ENCODE measurements at places on chromosomes 4 and X. TPM values are rescaled to one million over a fixed set of nuclear protein-coding genes. Genes with fewer than 3 reads are reported as not detected.
A peak's percentile ranks its signal among the peaks of the same experiment; 100 is the strongest.

GRCh38 chrX:3252744-3253143, 93.7 kb downstream of the MXRA5 start:
- no peaks in the 10 kb centered on the region for H3K4me1 ChIP-seq
- H3K36me3 ChIP-seq: no peaks in the 10 kb centered on the region
- H3K27ac ChIP-seq: no peak overlapping the region
- DNase-seq: no peak

DNA sequence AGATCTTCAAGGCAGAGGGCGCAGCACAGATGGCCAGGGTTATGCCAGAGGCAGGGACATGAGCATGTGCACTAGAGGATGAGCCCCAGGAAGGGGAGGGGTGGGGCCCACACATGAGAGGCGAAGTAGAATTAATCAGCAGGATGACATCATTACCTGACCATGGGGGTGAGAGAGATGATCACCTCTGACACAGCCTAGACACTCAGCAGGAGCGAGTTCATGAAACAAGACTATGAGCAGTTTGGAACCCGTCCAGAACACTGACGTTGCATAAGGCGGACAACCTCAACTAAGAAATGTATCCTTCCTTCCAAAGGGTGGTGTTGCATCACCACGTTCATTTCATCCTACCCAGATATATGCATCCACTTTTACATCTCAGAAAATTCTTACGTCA, 446.7 kb upstream of the TENM3 start:
- no peaks in the 10 kb centered on the region for H3K27me3 ChIP-seq
- H3K36me3 ChIP-seq: no peaks in the 10 kb centered on the region
- no peaks in the 10 kb centered on the region for H3K4me1 ChIP-seq
- no peak overlapping the region for H3K27ac ChIP-seq
- DNase-seq: no peak

GRCh38 chrX:110180176-110180927, 137.5 kb downstream of the AMMECR1 start:
- H3K4me3 ChIP-seq: no peak overlapping the region
- H3K27ac ChIP-seq: no peak overlapping the region
- no peak for DNase-seq
- H3K4me1 ChIP-seq: no peaks in the 10 kb centered on the region

DNA sequence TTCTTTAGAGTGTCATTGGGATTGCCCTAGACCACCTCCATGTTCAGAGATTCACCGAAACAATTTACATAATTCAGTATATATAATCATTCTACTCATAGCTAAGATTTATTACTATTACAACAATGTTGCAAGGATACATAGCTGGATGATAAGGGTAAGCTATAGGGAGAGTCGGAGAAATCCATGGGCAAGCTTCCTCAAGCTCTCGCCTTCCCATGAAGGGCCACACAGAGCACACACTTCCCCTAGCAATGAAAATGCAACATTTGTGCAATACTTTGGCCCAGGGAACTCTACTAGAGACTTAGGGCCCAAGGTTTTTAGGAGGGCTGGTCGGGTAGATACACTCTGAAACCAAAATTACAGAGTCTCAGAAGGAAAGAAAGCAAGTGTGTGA, 49.7 kb upstream of the ABCG2 start:
- no peak for DNase-seq
- H3K27ac ChIP-seq: no peak overlapping the region
- peaks cover 8% of the 10 kb centered on the region for H3K27me3 ChIP-seq
- H3K36me3 ChIP-seq: no peaks in the 10 kb centered on the region
- H3K4me1 ChIP-seq: no peaks in the 10 kb centered on the region

ZNF674 gene
- total RNA-seq: 1.6 TPM

CFP gene
- total RNA-seq: 0.91 TPM

IQCM gene
- not detected for total RNA-seq

- peaks cover 33% of the 10 kb centered on the region for H3K36me3 ChIP-seq
- H3K4me3 ChIP-seq: peak overlapping the region; percentile 64
- H3K4me1 ChIP-seq: peaks cover 8% of the 10 kb centered on the region
- no peak overlapping the region for H3K27ac ChIP-seq
- H3K27me3 ChIP-seq: no peaks in the 10 kb centered on the region
- DNase-seq: no peak
Observed at GRCh38 chr4:54032558-54033135, 31.8 kb downstream of the CHIC2 start.

INTU gene
- 0.02 TPM for total RNA-seq

DNA sequence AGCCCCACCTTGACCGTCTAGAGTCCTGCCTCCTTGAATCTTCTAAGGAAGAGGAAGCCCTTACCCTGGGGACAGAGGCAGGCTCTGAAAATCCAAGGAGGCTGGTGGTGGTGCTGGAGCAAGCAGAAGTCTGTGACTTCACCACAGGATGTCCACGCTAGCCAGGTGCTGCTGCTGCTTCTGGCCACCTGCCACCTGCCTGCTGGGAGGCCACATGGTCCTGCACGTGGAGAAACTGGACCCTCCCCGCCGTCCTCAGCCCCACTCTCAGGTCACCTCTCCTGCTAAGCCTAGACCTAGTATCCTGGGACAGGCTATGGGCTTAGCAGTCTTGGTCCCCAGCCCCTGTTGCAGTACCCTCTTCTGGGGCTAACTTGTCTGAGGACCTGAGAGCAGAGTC, 15.8 kb downstream of the TMEM31 start:
- no peak for DNase-seq
- H3K4me1 ChIP-seq: peaks cover 4% of the 10 kb centered on the region
- H3K27me3 ChIP-seq: peaks cover 4% of the 10 kb centered on the region
- no peak overlapping the region for H3K4me3 ChIP-seq

TMEM150C gene
- total RNA-seq: not detected

- H3K27me3 ChIP-seq: peaks cover 1% of the 10 kb centered on the region
- no peaks in the 10 kb centered on the region for H3K36me3 ChIP-seq
- no peak overlapping the region for H3K4me3 ChIP-seq
- H3K4me1 ChIP-seq: no peaks in the 10 kb centered on the region
- no peak overlapping the region for H3K27ac ChIP-seq
- DNase-seq: no peak
Observed at GRCh38 chrX:71216485-71216884, 6.5 kb upstream of the GJB1 start.

MAGEA2B gene
- total RNA-seq: not detected

- H3K27ac ChIP-seq: no peak overlapping the region
- H3K27me3 ChIP-seq: peaks cover 57% of the 10 kb centered on the region
Observed at GRCh38 chr4:190016369-190017289, 10.4 kb downstream of the FRG2 start.

AKAP14 gene
- total RNA-seq: not detected

- no peak overlapping the region for H3K4me3 ChIP-seq
- DNase-seq: no peak
- peaks cover 3% of the 10 kb centered on the region for H3K4me1 ChIP-seq
- no peak overlapping the region for H3K27ac ChIP-seq
- H3K36me3 ChIP-seq: peaks cover 21% of the 10 kb centered on the region
- H3K27me3 ChIP-seq: no peaks in the 10 kb centered on the region
Observed at GRCh38 chr4:145861336-145862318, 77.0 kb downstream of the ZNF827 start.

ZNF157 gene
- total RNA-seq: 1.2 TPM

GPRASP2 gene
- total RNA-seq: 0.16 TPM

GRCh38 chrX:6885396-6885795, 262.1 kb upstream of the STS start:
- no peaks in the 10 kb centered on the region for H3K27me3 ChIP-seq
- no peaks in the 10 kb centered on the region for H3K36me3 ChIP-seq
- H3K4me1 ChIP-seq: no peaks in the 10 kb centered on the region
- no peak overlapping the region for H3K27ac ChIP-seq
- no peak overlapping the region for H3K4me3 ChIP-seq

PDGFC gene
- total RNA-seq: not detected

ATP8A1 gene
- total RNA-seq: 35.6 TPM

Data from activated B cell treated with CpG ODN at 0.5 μM for 24 hours (primary cell).